NCI-H1417 (cell line): ENCODE measurements at places on chromosomes 2 and 18.

DNA sequence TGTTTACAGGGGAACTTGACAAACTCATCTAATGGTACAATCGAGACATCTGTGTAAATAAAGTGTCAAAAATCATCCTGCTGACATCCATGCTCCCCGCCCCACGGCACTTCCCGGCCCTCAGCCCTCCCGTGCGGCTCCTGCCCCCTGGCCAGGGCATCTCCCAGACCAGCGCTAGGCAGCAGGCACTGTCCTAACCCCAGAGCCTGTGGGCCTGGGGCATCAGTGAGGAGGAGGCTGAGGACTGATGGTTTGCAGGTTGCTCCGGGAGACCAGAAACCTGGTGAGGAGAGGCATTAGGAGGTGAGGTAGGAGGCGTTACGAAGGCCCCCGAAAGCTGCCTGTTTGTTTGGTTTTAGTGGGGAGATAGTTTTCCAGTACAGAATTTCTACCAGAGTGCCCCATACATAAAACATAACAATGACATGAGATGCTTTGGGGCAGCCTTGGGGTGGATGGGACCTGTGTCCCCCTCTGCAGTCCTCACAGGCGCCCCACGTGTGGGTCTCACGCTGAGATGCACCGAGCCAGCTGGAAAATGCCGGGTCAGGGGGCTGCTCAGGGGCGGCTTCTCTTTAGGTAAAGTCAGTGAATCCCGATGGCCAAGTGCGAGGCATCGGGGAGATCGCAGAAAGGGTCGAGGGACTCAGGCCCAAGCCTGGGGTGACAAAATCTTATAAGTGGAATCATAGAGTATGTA lies 114.2 kb downstream of the RTP5 start:
- no peak for DNase-seq

DNA sequence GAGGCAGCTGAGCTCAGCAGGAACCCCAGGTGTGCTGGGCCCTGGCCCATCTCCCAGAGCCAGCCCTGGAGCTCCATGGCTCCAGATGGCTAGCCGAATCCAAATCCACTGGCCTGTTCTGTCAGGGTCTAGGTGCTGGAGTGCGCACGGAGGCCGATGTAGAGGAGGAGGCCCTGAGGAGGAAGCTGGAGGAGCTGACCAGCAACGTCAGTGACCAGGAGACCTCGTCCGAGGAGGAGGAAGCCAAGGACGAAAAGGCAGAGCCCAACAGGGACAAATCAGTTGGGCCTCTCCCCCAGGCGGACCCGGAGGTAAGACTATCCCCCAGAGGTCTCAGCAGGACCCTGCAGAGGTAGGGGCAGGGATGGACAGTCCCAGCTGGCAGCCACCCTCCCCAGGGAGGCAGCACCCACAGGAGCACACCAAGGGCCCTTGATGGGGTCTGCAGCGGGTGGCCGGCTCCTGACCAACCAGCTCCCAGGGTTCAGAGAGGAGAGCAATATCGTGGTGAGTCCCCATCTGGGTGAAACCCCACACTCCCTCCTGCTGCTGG lies 26.1 kb upstream of the PRLH start:
- no peak for DNase-seq

- no peak for DNase-seq
Observed at GRCh38 chr18:67783196-67783946, 266.9 kb upstream of the DSEL start.

DNA sequence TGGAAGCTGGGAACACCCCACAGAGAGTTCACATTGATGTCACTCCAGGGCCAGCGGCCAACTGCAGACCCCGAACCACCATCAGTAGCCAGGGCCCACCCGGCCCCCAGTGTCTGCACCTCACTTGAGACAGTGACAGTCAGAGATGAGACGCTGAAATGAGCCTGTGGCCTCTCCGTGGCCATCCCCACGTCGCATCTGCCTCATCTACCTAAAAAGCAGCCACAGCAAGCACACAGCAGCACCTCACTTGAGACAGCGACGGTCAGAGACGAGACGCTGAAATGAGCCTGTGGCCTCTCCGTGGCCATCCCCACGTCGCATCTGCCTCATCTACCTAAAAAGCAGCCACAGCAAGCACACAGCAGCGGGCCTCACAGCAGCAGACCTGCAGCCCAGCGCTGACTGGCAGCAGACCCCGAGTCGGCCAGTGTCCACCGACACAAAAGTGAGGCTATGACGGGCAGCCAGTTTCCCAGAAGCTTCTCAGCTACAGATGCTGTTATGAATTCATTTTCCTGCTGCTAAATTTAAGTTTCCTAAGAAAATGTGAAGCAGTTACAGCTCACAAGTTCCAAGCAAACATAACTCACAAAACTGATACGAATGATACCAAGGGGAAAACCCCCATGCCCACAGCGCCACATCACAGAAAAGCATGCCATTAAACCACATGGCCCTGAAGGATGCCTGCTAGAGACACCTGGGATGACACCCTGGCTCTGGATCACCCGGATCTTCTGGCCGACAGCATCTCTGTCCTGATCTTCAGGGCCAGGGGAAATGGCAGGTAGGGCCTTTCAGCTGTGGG lies 27.7 kb downstream of the SNORC start:
- DNase-seq, result no peak

- DNase-seq, result no peak
Observed at GRCh38 chr2:101502095-101502494, 27.2 kb upstream of the RFX8 start.
